ENCODE measurements at places on chromosomes 2 and 18.
A peak's percentile ranks its signal among the peaks of the same experiment; 100 is the strongest.

DNA sequence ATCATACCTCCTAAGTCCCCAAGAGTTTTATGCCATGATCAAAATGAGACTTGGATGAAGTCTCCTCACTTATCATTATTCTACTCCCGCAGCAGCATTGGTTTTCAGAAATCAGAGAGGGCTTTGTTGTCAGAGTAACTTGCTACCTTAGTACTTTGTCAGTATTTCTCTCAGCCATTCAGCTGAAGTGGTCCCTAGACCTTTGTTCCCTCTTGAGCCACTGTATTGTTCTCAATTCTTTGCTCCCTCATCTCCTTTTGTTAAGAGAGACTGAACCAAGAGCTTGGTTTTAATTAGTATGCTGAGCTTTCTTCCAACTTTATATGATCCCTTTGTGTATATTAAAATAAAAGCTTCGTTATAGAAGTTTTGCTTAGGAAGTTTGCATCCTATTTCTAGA, 133.4 kb downstream of the DOCK10 start:
- DNase-seq: no peak

GRCh38 chr2:58429014-58429875, 188.1 kb upstream of the FANCL start:
- no peak for DNase-seq

DNA sequence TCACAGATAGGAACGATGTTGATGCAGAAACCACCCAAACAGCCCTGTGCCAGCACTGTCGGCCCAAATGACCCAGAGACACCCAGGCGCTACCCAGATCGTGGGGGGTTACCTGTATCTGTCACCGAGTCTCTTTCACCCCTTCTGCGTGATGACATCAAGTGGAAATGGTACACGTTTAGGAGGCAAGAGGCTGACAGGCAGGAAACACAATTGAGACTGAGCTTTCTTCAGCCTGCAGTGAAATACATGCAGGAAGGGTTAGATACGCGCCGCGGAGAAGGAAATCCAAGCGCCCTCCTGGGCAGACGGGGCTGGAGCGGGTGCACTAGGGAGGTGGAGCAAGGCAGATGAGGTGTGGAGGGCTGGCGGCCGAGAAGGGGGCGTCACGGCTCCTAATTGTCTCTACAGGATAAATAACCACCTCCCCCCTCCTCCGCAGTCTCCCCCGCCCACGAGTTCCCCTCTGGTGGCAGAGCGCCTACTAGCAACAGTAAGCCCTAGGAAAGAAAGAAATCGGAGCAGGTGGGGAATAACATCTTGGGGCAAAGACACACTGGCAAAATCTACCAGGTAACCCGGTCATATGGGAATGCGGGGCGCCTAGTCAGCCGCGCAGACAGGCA, at the start of gene RNF152:
TSS of gene RNF152 (minus strand) at position 325 of the 626 bp plus-strand sequence. CDS start 76,544 bp downstream, outside the sequence.
- peak; percentile 46 for DNase-seq

GRCh38 chr2:199100326-199101110, 357.2 kb downstream of the SATB2 start:
- DNase-seq: no peak

DNA sequence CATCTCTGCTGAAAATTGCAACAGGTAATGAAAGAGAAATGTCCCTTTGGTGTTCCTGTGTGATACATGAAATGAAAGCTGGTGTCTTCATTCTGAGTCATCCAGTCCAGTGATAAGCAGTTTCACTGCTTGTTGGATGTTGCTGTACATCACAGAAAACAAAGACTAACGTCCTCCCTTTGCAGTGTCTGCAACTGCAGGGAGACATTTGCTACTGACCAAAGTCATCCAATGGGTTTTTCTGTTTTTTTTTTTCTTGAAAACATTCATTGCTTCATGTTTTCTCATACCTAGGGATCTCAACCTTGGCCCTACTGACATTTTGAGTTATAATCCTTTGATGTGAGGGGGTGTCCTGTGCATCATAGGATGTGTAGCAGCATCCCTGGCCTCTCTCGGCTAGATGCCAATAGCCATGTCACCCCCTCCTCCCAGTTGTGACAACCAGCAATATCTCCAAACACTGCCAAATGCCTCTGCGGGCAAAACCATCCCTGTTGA, 63.6 kb upstream of the FZD5 start:
- peak; percentile 65 for DNase-seq

DNA sequence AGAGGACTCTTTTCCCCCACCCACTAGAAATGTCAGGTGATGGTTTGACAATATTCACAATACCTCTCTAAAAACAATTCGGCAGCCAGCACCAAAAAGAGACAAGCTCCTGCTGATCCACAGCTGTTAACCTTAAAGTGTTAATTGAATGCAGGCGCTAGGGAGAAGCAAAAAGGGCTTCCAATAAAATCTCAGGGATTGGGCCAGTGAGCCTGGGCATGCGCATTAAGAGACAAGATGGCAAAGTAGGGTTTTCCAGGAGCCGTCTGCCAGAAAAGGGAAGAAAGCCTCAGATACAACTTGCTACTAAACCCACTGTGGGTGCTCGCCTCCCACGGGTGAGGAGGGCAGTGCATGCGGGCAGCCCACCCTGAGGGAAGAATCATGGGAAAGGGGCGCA, 98.8 kb downstream of the HS6ST1 start:
- no peak for DNase-seq

GRCh38 chr2:23545396-23545795, 160.4 kb downstream of the KLHL29 start:
- DNase-seq: no peak

- DNase-seq: no peak
Observed at GRCh38 chr2:146305164-146305563, 1539.7 kb upstream of the ACVR2A start.
